BJ (cell line): ENCODE measurements at places on chromosomes 12 and 14. TPM values are rescaled to one million over a fixed set of nuclear protein-coding genes. Genes with fewer than 3 reads are reported as not detected.

TPH2 gene
- polyA plus RNA-seq, result not detected in 2 replicates

DIO3 gene
- not detected in 2 replicates for polyA plus RNA-seq

PPM1H gene
- polyA plus RNA-seq, result 2.3 and 3.6 TPM in 2 replicates

SYT1 gene
- polyA plus RNA-seq, result 0.70 and 1.3 TPM in 2 replicates

AQP2 gene
- polyA plus RNA-seq, result not detected in 2 replicates

SIRT4 gene
- 1.2 and 1.5 TPM in 2 replicates for polyA plus RNA-seq

PMCH gene
- polyA plus RNA-seq, result not detected in 2 replicates

LRP1-AS gene
- not detected in 2 replicates for polyA plus RNA-seq

BLOC1S1 gene
- 147 and 172 TPM in 2 replicates for polyA plus RNA-seq

TMEM132C gene
- polyA plus RNA-seq, result not detected in 2 replicates

GPR68 gene
- polyA plus RNA-seq, result 0.20 and 0.45 TPM in 2 replicates

IFNG gene
- not detected in 2 replicates for polyA plus RNA-seq

CD69 gene
- polyA plus RNA-seq, result not detected in 2 replicates

NELL2 gene
- 0.16 and 0.23 TPM in 2 replicates for polyA plus RNA-seq

ENDOU gene
- 0.06 TPM in 1 of 2 replicates, not detected in the other for polyA plus RNA-seq

ERP27 gene
- polyA plus RNA-seq, result 0.66 and 0.93 TPM in 2 replicates

ACSM4 gene
- not detected in 2 replicates for polyA plus RNA-seq

TAPBPL gene
- 13.6 and 25.8 TPM in 2 replicates for polyA plus RNA-seq

STRN3 gene
- 14.8 and 26.2 TPM in 2 replicates for polyA plus RNA-seq

TGM1 gene
- 0.97 and 2.9 TPM in 2 replicates for polyA plus RNA-seq

PITPNM2 gene
- polyA plus RNA-seq, result 0.83 and 1.3 TPM in 2 replicates

CBLN3 gene
- 6.7 and 8.6 TPM in 2 replicates for polyA plus RNA-seq

MTERF2 gene
- 3.2 and 4.3 TPM in 2 replicates for polyA plus RNA-seq

LRRC10 gene
- polyA plus RNA-seq, result not detected in 2 replicates

CLEC9A gene
- polyA plus RNA-seq, result not detected in 2 replicates

KRT5 gene
- not detected in 2 replicates for polyA plus RNA-seq

PIGH gene
- polyA plus RNA-seq, result 18.3 and 19.0 TPM in 2 replicates
